Naive thymus-derived CD8-positive, alpha-beta T cell (primary cell): ENCODE measurements at places on chromosomes 1 and 21.
A peak's percentile ranks its signal among the peaks of the same experiment; 100 is the strongest.

- no peak overlapping the region for H3K4me3 ChIP-seq
- no peaks in the 10 kb centered on the region for H3K27me3 ChIP-seq
- no peak overlapping the region for H3K27ac ChIP-seq
- no peak for DNase-seq
Observed at GRCh38 chr21:26153758-26154157, 16.8 kb downstream of the APP start.

DNA sequence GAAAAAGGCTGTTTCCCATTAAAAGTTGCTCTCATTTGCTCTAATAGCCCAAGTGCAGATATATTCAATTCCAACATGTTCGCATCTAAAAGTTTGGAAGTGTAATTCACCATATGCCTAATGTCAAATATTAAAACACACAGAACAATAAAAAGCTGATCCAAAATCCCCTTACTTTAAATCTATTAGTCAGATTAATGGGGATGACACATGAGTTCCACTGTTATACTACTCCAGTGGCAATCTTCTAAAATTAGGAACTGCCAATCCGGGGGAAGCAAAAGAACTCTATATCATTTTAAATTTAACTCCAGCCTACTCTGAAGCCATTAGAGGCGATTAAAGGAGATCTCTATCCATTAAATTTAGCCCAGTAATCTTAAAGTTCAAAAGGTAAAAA is 317.1 kb downstream of the NTNG1 start:
- peaks cover 11% of the 10 kb centered on the region for H3K27me3 ChIP-seq
- no peak overlapping the region for H3K4me3 ChIP-seq
- H3K27ac ChIP-seq = no peak overlapping the region
- no peaks in the 10 kb centered on the region for H3K4me1 ChIP-seq
- DNase-seq = no peak

GRCh38 chr1:58460469-58460868 is 86.1 kb downstream of the OMA1 start:
- H3K4me1 ChIP-seq = peaks cover 4% of the 10 kb centered on the region
- H3K27ac ChIP-seq = no peak overlapping the region
- H3K36me3 ChIP-seq = peaks cover 15% of the 10 kb centered on the region
- DNase-seq = no peak
- H3K27me3 ChIP-seq = no peaks in the 10 kb centered on the region

DNA sequence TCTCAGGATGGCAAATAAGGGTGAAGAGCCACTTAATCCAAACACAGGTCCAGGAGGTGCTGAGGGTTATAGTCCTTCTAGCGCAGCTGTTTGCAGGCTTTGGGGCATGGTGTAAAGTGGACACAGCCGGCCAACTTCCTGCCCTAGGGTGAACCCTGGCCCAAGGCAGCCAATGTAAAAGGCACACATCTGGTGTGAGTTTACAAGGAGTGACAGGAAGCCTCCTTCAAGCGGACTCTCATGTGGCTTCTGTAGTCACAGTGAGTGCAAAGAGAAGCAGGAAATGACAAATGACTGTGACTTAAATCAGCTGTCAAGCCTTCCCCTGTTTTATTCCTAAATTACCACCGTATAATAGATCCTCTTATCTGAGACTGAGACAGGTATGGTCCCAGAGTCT is 213.0 kb downstream of the CRB1 start:
- peak overlapping the region; percentile 69 for H3K4me3 ChIP-seq
- no peak overlapping the region for H3K27ac ChIP-seq
- H3K4me1 ChIP-seq = peaks cover 4% of the 10 kb centered on the region
- H3K36me3 ChIP-seq = no peaks in the 10 kb centered on the region
- DNase-seq = no peak
- H3K27me3 ChIP-seq = no peaks in the 10 kb centered on the region

DNA sequence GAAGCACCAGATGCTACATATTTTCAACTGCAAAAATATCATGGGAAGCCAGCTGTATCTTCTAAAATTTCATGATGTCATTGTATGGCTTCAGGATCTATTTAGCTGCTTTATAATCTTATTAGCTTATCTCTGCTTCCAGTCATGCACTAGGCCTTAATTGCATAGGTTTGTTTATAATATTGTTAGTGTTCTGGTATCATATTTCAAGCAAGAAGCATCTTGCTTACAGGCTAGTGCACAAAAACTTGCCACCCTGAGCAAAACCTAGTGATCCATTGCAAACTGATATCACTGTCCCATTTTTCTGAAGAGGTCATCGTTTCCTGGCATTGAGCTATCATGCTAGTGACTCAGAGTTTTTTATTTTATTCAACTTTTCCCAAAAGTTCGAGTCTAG is 15.7 kb upstream of the NRIP1 start:
- no peaks in the 10 kb centered on the region for H3K36me3 ChIP-seq
- H3K27me3 ChIP-seq = no peaks in the 10 kb centered on the region
- DNase-seq = no peak
- H3K27ac ChIP-seq = no peak overlapping the region

DNA sequence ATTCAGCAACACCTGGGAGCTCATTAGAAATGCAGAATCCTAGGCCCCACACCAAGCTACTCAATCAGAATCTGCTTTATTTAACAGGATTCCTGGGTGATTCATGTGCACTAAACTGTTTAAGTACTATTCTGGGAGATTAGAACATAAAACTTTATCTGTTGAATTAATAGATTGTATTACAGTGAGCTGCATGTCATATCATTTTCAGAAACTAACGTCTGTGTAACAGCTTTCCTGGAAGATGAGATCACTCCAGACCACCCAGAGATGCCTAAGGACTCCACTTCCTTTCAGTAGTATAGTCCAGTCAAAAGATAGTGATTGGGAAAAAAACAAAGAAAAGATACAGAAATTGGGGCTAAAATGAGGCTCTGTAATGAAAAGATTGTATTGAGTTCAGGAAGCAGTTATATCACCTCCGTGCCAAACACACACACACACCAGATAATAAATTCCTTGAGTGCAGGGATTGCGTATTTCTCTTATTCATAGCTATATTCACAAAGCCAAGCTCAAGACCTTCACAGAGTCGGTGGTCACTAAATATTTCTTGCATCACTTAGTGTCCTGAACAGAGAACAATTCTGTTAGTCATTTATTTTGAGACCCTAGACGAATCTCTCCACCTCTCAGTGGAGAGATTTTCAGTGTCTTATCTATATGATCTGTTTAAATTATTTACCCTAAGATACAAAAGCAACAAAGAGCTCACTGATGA is 178.2 kb downstream of the DSCAM start:
- H3K27ac ChIP-seq = no peak overlapping the region
- H3K36me3 ChIP-seq = no peaks in the 10 kb centered on the region
- H3K4me1 ChIP-seq = no peaks in the 10 kb centered on the region
- peaks cover 3% of the 10 kb centered on the region for H3K27me3 ChIP-seq
- DNase-seq = no peak
- H3K4me3 ChIP-seq = no peak overlapping the region

GRCh38 chr1:98565951-98566350 is 95.6 kb upstream of the SNX7 start:
- no peak overlapping the region for H3K27ac ChIP-seq
- no peaks in the 10 kb centered on the region for H3K27me3 ChIP-seq
- no peak overlapping the region for H3K4me3 ChIP-seq
- peaks cover 9% of the 10 kb centered on the region for H3K36me3 ChIP-seq

- no peaks in the 10 kb centered on the region for H3K36me3 ChIP-seq
- H3K27ac ChIP-seq = no peak overlapping the region
- H3K4me1 ChIP-seq = no peaks in the 10 kb centered on the region
Observed at GRCh38 chr1:14980621-14981218, 172.8 kb upstream of the TMEM51 start.

- H3K27me3 ChIP-seq = no peaks in the 10 kb centered on the region
- no peak overlapping the region for H3K27ac ChIP-seq
- no peaks in the 10 kb centered on the region for H3K4me1 ChIP-seq
- H3K4me3 ChIP-seq = no peak overlapping the region
- DNase-seq = no peak
Observed at GRCh38 chr1:200426196-200426595, 16.4 kb upstream of the ZNF281 start.

DNA sequence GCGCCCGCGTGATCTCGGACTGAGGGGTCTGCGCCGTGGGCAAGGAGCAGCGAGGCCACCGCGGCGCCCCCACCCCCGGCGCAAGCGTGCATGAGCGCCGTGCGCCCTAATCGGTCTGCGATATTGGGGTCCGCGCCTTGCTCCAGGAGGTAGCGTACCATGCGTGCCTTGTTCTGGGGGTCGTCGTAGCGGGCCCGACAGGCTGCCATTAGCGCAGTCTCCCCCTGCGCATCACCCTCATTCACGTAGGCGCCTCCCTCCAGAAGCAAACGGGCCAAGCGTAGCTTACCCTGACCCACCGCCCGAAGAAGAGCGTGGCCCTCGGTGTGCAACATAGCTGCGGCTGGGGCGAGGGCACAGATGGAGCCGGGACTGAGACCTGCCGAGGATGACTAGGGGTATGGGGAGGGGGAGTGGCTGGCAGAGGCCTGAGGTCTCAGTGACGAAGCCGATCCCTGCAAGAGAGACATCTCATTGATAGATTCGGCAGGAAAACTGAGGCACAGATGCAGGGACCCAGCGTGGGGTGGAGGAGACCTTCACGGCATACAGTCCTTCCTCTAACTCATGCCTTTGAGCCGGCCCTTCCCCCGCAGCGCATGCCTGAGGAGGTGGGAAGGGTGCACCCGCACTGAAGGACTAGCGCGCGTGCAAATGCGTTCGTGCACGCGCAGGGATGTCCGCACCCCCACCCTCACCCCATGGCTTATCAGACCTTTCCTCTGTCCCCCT is 2.8 kb downstream of the ANKRD34A start:
- H3K36me3 ChIP-seq = no peaks in the 10 kb centered on the region
- H3K4me3 ChIP-seq = peak overlapping the region; percentile 90
- peaks cover 47% of the 10 kb centered on the region for H3K4me1 ChIP-seq
- peak; percentile 14 for DNase-seq

- H3K36me3 ChIP-seq = no peaks in the 10 kb centered on the region
- H3K4me1 ChIP-seq = no peaks in the 10 kb centered on the region
- no peaks in the 10 kb centered on the region for H3K27me3 ChIP-seq
Observed at GRCh38 chr1:189405419-189405818, 1072.2 kb downstream of the BRINP3 start.

DNA sequence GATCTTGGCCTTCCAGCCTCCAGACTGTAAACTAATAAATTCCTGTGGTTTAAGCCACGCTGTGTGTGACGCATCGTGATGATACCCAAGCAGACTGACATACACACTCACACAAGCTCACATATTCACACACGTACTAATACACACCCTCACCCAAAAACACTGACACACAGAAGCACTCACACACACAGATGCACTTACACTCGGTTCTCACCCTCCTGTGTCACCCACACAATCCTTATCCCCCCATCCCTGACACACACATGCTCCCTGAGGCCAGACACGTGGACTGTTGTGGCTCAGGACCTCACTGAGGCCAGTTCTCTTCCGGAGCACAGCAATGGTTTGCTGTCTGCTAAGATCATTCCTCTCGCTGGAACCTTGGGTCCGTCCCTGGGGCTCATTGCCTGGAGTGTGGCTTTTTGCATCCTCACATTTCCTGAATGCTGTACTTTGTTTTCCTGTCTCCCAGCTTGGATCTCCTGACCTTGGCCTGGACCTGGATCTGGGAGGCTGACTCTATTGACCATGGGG is 76.9 kb upstream of the LYST start:
- no peak overlapping the region for H3K4me3 ChIP-seq
- no peaks in the 10 kb centered on the region for H3K36me3 ChIP-seq
- no peak for DNase-seq
- peaks cover 73% of the 10 kb centered on the region for H3K4me1 ChIP-seq
- no peak overlapping the region for H3K27ac ChIP-seq
- H3K27me3 ChIP-seq = no peaks in the 10 kb centered on the region

DNA sequence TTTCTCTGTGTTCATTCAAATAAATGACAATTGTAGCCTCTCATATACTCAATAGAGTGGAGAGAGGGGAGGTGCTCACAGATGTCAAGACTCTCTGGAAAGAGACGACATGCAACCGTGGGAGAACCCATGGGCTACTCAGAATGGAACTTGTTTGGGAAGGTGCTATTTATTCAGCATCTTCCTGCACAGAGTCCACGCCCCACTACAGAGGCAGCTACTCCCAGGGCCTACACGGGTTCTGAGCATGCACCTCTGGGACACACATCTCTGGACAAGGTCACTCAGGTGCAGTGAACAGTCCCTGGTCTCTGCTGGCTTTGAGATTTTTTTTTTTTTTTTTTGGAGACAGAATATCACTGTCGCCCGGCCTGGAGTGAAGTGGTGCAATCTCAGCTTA is 64.1 kb downstream of the NID1 start:
- no peak overlapping the region for H3K4me3 ChIP-seq
- no peak for DNase-seq
- H3K27ac ChIP-seq = peak overlapping the region; percentile 93
- H3K4me1 ChIP-seq = peaks cover 22% of the 10 kb centered on the region

DNA sequence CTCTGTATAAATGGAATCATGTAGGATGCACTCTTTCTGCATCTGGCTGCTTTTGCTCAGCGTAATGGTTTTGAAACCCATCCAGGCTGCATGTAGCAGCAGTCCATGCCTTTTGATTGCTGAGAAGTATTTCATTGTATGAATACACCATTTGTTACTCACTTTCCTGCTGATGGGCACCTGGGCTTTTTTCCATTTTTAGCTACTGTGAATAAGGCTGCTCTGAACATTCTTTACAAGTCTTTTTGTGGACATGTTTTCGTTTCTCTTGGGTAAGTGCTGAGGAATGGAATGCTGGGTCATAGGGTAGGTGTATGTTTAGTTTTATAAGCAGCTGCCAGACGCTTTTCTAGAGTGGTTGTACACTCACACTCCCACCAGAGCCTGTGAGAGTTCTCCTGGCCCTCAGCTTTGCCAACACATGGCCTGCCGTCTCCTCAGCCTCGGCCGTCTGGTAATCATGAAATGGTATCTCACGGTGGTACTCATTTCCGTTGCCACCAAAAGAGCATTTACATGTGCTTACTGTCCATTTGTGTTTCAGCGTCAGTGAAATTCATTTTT is 22.7 kb downstream of the SLX9 start:
- no peaks in the 10 kb centered on the region for H3K27me3 ChIP-seq
- DNase-seq = no peak
- no peaks in the 10 kb centered on the region for H3K36me3 ChIP-seq
- peaks cover 34% of the 10 kb centered on the region for H3K4me1 ChIP-seq
- no peak overlapping the region for H3K4me3 ChIP-seq

GRCh38 chr1:224548676-224549075 is 67.4 kb upstream of the CNIH3 start:
- no peaks in the 10 kb centered on the region for H3K36me3 ChIP-seq
- no peaks in the 10 kb centered on the region for H3K27me3 ChIP-seq
- DNase-seq = no peak
- H3K4me1 ChIP-seq = no peaks in the 10 kb centered on the region

DNA sequence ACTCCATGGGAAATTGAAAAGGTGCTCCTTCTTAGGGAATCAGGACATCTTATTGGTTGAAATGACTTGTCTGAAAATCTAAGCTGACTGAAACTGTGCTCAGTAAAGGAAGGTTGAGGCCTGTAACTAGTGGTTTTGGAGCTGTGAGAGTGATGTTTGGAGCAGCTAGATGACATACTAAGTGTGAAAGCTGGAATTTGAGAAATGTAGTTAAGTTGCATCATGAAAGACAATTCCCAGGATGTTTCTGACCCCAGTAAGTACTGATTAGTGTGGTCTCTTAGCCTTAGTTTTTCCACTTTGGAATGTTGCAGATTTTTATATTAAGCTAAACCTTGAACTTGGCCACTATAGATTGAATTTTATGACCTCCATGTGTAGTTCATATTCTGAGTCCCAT is 154.9 kb downstream of the PAPPA2 start:
- DNase-seq = no peak
- no peak overlapping the region for H3K27ac ChIP-seq
- no peaks in the 10 kb centered on the region for H3K36me3 ChIP-seq
- H3K27me3 ChIP-seq = no peaks in the 10 kb centered on the region
- H3K4me3 ChIP-seq = no peak overlapping the region
- no peaks in the 10 kb centered on the region for H3K4me1 ChIP-seq

GRCh38 chr1:113303267-113303666 is 87.0 kb upstream of the MAGI3 start:
- no peaks in the 10 kb centered on the region for H3K27me3 ChIP-seq
- H3K4me3 ChIP-seq = no peak overlapping the region
- DNase-seq = no peak
- H3K36me3 ChIP-seq = no peaks in the 10 kb centered on the region
- H3K27ac ChIP-seq = no peak overlapping the region
